Erythroblast (primary cell): ENCODE measurements at places on chromosomes 6 and 20.
A peak's percentile ranks its signal among the peaks of the same experiment; 100 is the strongest.

GRCh38 chr6:43395776-43396175 lies 26.3 kb upstream of the ZNF318 start:
- DNase-seq, result no peak

DNA sequence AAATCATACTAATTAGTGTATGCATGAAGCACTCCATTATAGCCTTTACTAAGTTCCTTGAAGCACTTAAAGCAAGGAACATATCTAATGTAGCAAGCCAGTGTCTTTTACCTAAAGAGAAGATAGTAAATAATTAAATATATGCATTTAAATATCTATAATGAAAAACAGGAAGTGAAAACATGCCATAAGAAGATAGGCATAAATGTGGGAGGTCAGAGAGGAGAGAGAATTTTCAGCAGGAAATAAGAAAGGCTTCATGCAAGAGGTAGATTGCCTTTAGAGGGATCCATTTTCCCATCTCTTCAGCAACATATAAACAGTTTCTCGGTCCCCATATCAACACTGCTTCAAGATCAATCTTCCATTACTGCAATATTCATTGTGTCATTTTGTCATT lies 599.8 kb downstream of the FRK start:
- DNase-seq, result no peak

DNA sequence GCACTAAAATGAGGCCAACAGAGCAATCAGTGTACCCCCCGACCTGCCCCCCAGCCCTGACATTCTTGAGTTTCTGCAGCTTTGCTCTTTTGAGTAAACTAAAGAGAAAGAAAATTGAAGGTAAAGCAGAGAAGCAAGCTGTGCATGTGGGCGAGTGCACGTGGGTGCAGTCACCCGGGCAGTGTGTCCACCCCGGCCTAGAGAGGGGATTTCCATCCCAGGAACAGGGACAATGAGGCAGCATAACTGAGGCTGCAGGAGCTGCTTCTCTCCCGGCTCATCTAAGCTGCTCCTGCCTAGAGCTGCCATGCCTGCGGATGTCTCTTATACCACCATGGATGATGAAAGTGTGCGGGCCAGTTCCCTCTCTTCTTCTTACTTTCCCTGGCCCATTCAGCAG lies 16.8 kb downstream of the CASS4 start:
- DNase-seq, result no peak

DNA sequence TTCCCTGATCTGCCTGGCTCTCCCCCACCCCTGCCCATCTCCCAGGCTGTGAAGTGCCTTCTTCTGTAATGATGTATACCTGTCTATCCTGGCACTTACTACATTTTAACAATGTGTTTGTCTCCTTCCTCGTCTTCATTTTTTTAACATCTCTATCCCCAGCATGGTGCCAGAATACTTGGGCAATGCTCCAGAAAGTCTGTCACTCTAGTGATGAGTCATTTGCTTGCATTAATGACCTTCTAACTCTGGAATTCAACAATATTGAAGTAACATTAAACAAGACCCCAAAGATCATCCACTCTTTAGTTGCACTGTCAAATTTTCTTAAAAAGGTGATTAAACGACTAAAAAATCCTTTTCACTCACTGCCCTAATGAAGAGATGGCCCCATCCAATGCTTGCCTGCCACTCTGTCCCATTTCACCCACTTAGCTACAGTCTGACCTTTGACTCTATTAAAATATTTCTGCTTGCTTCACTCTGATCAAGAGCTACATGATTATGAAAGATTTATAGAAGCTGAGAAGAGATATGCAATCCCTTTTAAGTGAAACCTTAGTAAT lies 7.7 kb upstream of the KLHL31 start:
- peak; percentile 16 for DNase-seq

GRCh38 chr6:150687508-150687907 lies 87.8 kb downstream of the PLEKHG1 start:
- DNase-seq, result no peak

DNA sequence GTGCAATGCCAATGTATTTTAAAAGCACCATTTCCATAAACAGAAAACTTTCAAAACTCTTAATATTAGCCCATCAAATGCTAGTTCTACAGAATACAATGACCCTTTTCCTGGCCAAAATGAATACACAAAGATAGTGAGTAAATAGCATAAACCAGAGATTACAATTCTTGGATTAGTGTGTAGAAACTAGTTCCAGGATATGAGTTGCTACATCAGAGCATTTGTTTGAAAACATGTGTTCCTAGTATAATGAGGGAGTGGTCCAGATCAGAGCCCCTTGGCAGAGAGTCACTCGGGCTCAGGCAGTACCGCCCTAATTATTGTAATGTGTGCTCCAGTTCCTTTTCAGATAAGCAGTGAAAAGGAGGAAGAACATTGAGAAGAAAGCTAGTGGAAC lies 63.7 kb upstream of the COL21A1 start:
- no peak for DNase-seq

GRCh38 chr20:60990643-60991042 lies 261.4 kb upstream of the CDH4 start:
- no peak for DNase-seq

GRCh38 chr6:56005426-56005825 lies 130.0 kb upstream of the BMP5 start:
- DNase-seq, result no peak

GRCh38 chr6:32703347-32703746 lies 36.9 kb upstream of the HLA-DQB1 start:
- no peak for DNase-seq

GRCh38 chr20:14637441-14637840 lies 300.0 kb upstream of the FLRT3 start:
- DNase-seq, result no peak

DNA sequence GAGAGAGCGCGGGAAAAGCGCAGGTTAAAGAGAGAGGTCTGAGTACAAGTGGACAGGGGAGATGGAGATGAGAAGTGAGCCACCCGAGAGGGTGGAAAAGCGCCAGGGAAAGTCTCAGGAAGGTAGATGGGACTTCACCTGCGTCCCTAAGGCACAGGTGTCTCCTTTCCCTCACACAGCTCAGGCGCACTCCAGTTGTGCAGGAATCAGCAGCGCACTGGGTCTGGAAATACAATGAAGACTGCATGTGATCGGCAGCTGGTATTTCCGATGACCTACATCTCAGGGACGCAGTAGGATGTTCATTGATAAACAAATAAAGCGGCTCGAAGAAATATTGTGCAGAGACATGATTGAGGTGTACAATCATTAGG lies 432 bp upstream of the KHDRBS2 start:
- DNase-seq, result no peak

DNA sequence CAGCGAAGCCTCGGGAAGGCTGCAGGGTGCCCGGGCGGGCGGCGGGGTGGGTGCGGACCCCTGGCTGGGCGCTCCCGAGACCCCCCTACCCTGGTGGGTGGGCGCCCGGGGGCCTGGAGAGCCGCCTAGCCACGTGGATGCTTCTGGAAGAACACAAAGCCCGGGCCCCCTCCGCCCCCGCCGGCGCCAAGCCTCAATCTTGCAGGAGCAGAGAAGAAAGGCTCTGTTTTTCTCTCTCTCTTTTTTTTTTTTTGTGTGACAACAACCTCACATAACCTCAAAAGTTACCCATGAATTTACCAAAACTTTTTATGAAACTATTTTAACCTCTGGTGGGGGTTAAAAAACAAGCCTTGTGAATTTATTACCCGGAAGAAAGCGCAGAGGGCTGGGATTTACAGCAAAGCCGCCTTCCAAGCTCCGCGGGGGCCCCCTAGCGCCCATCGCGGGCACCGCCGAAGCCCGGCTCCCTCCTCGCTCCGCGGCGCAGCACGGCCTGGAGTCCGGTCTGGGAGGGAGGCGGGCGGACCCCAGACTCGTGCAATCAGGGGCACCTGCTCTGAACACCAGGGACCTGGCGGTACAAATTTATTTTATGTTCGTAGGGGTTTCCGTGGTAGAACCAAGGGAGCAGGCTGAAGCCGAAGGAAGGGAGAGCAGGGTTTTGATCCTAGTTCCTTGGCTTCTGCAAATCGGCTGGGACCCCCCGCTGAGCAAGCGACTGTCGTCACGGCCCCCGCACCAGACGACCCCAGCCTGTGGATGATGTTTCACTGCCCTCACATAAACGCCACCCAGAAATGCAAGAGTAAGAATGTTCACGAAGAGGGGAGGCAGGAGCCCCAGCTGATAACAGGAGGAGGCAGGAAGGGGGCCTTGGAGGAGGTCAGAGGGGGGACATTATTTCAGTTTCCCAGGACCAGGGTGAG lies 58.9 kb downstream of the ZNF831 start:
- peak; percentile 52 for DNase-seq

DNA sequence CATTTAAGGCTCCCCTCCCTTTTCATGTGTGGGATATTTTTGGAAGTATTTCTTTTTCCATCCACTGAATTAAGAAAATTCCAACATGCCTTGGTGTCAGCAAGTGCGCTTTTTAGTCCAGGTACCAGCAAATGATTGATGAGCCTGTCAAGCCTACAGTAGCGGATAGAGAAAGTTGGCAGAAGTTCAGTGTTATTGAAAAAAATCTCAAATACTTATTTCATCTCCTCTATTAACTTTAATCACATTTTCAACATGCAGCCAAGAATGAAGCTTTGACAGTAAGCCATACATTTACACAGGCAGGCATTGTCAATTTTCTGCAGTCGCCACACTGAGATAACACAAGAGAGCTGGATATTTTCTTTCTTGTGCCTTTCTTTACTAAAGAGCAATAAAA lies 50.4 kb downstream of the BLOC1S5 start:
- DNase-seq, result no peak

- DNase-seq, result no peak
Measured at GRCh38 chr6:111740506-111740905, 132.7 kb downstream of the FYN start.

DNA sequence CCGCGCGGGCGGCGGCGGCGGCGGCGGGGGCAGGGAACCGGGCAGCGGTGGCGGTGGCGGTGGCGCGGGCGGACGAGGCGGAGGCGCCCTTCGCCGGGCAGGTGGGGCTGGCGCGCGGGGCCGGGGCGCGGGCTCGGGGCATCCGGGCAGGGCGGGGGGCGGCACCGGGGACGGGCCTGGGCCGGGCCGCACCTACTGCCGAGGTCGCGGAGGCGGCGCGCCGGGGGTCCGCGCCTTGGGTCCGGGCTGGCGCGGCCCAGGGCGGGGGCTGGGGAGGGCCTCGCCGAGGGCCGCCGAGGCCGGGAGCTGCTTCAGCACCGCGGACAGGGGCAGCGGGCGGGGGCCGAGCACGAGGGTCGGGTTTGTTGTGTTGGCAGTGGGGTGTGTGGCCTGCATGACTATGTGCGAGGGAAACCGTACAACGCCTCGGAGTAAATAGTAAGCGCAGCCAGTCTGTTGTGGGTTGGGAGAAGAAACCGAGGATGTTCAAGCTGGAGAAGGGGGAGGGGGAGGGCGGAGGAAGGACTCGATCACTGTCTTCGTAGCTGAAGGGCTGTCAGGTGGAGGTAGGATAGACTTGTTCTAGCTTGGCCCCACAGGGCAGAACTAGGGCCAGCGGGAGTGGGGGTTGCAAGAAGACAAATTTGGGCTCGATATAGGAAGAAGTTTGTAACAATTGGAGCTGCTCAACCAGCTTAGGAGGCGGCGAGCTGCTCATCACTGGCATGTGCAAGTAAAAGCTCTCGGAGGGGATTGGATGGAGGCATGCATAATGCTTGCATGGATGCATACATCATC lies 593 bp downstream of the MMP24 start:
- peak; percentile 56 for DNase-seq
